A549 treated with CORT108297 at 1 μM for 4 hours (cell line): ENCODE measurements at places on chromosomes 2 and 18. TPM values are rescaled to one million over a fixed set of nuclear protein-coding genes. Genes with fewer than 3 reads are reported as not detected.

TFPI gene
- 42.5 to 65.2 TPM (median 55.3 TPM) in 5 replicates for total RNA-seq

PLEK gene
- total RNA-seq = not detected in 5 replicates

SLC35F6 gene
- 34.5 to 41.0 TPM (median 35.9 TPM) in 5 replicates for total RNA-seq

CEBPZOS gene
- 39.4 to 43.5 TPM (median 41.6 TPM) in 5 replicates for total RNA-seq

AMER3 gene
- total RNA-seq = not detected in 5 replicates

DSG1 gene
- not detected in 5 replicates for total RNA-seq

MCM6 gene
- 46.3 to 60.6 TPM (median 49.4 TPM) in 5 replicates for total RNA-seq
